Activated CD4-positive, alpha-beta T cell treated with anti-CD3 and anti-CD28 coated beads, Interleukin-2, amount 50 U/mL, for 4 hours (primary cell): ENCODE measurements at places on chromosomes 2 and 18.

- no peak for DNase-seq
These were observed 124.0 kb downstream of the PKP4 start for GRCh38 chr2:158580760-158581159.

DNA sequence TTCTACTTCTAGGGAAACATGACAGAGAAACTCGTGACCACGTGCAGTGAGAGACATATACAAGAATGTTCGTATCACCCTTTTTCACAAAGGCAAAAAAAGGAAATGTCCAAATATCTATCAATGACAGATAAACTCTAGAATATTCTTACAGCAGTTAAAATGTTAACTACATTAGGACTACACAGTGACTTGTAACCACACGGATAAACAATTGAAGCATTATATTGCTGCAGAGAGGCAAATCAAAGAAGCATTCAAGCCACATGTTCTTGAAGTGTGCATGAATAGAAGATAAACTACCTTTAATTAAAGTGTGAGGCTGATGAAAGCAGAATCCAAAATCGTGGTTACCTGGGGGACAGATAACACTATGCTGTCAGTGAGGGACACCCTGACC is 935.3 kb upstream of the KLHL29 start:
- DNase-seq = no peak

DNA sequence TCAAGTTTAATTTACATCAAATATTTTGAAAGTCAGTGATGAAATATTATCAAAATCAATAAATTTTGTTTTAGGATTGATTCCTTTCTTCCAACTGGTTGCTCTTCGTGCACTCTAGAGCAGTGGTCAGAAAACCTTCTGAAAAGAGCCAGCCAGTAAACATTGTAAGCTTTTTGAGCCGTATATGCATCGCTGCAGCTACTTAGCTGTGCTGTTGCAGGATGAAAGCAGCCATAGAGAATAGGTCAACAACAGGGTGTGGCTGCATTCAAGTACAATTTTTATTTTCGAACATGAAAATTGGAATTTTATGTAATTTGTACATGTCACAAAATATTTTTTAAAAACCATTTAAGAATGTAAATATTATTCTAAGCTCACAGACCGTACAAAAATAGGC is 94.9 kb downstream of the MGAT5 start:
- DNase-seq = no peak

- DNase-seq = no peak
These were observed 54.3 kb downstream of the RNF144A start for GRCh38 chr2:6971502-6971901.

DNA sequence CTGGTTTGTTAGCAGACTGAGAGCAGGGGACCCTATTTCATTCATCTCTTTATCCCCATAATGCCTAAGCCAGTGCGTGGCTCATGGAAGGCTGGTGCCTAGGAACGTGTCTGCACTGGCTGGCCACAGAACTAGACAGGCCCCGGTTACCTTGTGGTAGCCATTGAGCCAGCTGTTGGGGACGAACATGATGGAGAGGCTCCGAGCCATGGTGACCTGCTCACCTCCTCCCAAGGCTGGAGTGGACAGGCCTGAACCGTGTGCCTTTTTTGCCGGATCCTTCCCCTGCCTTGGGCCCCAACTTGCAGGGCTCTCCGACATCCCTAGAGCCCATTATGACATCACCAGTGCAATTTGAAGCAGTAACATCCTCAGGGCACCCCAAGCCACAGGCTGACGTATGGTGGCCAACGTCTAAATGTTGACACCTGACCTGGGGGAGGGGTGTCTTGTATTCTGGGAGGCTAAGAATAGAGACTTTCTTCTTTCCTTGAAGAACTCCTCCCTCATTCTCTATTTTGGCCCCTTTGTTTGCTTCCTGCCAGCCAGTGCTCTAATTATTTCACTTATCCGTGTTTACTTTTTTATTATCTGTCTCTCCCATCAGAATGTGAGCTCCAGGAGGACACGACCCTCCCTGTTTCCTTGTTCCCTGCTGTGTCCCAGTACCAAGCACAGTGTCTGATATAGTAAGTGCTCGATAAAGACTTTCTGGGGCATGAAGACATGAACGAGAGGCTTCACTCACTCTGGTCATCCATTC is 12.2 kb upstream of the DNPEP start:
- DNase-seq = no peak

- DNase-seq = no peak
These were observed 5.5 kb downstream of the COL6A3 start for GRCh38 chr2:237408335-237409000.

DNA sequence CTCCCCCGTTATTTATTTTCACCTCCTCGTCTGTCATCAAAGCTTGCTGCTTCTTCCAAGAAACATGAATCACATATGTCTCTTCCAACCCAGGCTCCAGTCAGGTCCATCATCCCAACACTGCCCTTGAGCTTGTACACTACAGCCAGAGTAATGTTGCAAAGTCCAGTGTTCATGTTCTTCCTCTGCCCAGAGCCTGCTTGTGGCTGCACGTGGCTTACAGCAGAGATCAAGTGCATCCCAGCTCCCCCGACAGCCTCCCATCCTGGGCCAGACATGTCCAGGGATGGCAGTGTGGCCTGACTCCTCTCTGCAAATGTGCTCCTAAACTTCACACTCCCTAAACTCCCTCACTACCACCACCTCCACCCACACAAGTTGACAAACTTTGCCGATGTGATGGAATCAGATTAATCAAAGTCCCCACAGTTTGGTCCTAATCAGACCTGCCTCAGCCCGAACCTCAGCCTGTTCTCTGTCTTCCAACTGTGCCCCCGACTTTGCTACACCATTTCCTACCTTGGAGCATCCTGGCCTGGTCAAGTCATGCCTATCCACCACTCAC is 54.2 kb upstream of the MAPRE3 start:
- no peak for DNase-seq

GRCh38 chr2:73986085-73986681 is 1.5 kb downstream of the TET3 start:
- no peak for DNase-seq

DNA sequence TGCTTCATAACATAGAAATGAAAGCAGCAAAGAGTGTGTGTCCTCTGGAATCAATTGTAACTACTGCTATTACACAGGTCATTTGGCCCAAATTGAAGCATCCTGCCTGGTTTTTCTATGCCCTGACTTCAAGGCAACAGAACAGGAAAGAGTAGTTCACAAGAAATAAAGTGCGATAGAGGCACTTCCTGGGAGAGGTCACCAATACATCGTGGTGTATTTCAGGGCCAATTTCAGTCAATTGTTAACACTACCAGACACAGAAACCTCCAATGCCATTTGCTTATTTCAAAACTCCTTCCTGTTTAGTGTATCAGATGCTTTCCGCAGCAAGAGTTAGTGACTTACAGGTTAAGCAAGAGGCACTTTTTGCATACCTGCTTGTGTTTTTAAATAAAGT is 292.1 kb downstream of the ETAA1 start:
- DNase-seq = no peak

DNA sequence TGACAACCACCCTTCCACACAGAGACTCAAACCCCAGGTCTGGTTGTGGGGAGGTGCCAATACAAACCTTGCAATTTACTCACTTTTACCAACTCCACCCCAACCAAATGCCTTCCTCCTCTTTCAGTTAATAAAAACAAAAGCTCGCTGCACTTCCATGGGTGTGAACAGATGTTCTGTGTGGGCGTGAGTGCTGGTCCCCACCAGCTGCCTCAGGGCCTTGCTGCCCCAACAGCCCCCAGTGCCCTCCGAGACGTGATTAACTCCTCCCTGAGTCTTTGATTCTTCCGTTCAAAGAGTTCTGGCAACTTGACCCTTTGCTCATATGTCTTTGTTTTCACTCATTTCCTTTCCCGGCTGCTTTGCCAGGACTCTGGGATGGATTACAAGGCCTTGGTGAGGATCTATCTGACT is 258.9 kb upstream of the CXCR4 start:
- DNase-seq = no peak

DNA sequence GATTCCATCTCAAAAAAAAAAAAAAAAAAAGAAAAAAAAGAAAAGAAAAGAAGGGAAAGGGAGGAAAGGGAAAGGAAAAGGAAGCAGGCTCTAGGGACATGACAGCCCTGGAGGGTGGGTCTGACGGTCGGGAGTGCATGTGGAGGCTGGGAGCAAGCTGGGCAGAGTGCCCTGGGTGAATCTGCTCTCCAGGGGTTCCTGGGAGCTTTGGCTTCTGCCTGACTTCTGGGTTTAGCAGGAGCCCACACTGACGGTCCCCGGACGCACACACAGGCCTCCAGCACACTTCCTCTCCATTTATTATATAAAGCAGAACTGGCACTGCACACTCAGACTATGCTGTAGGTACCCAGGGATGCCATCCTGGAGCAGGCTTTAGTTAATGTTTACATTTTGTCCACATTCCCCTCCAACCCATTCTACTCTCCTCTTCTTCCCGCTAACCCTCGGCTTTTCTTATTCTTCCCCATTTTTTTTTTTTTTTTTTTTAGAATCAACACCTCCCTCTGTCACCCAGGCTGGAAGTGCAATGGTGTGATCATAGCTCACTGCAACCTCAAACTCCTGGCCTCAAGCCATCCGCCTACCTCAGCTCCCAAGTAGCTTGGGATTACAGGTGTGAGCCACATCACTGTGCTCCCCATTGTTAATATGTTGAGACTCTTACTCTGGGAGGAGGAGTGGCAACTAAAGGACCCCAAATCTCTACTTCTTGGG is 151.1 kb upstream of the SLC1A4 start:
- DNase-seq = no peak

GRCh38 chr2:233295891-233296290 is 11.7 kb upstream of the SAG start:
- no peak for DNase-seq

DNA sequence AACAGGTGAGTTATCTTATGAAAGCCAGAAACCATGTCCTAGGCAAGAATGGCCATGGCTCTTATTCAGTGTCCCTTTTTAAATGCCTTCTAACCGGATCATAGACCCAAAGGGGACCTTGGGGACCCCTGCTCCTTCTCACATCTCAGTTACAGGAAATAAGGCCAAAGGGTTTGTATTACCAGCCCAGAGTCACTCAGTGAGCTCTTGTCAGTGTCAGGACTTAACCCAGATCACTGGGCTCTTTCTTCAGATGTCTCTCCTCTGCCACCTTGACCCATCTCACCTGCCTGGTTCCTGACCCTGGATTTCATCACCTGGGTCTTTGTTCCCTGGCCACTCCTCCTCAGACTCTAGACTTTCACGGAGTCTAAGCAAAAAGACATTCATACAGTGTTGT is 556.7 kb downstream of the CMPK2 start:
- DNase-seq = no peak

DNA sequence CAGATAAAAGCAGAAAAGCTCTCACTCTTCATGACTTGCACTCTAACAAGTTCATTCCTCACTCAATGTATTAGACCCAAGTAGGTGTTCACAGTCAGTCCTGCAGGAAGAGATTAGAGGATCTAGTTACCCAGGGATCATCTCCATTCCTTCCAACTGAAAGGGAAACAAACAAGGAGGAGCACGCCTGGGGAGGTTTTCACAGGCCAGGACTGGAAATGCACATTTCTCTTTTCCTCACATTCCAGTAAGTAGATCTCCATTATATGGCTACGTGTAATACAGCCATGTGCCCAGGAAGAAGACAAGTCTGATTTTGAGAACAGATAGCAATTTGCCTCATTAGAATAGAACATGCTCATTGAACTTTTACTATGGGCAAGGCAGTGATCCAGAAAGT is 1132.2 kb upstream of the FAM98A start:
- DNase-seq = no peak

GRCh38 chr2:205687641-205687956 is 5.3 kb downstream of the NRP2 start:
- no peak for DNase-seq

GRCh38 chr18:43847164-43848091 is 570.1 kb upstream of the SYT4 start:
- DNase-seq = no peak

DNA sequence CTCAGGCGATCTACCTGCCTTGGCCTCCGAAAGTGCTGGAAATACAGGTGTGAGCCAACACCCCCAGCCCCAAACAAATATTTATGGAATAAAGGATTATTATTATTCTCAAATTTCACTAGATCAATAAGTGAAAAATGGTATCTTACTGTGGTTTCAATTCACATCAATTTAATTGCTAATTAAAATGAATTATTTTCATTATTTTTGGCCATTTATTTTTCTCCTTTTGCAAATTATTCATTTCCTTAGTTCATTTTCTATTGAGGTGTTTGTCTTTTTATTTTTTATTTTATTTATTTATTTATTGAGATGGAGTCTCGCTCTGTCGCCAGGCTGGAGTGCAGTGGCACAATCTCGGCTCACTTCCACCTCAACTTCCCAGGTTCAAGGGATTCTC is 11.9 kb upstream of the HS6ST1 start:
- no peak for DNase-seq

DNA sequence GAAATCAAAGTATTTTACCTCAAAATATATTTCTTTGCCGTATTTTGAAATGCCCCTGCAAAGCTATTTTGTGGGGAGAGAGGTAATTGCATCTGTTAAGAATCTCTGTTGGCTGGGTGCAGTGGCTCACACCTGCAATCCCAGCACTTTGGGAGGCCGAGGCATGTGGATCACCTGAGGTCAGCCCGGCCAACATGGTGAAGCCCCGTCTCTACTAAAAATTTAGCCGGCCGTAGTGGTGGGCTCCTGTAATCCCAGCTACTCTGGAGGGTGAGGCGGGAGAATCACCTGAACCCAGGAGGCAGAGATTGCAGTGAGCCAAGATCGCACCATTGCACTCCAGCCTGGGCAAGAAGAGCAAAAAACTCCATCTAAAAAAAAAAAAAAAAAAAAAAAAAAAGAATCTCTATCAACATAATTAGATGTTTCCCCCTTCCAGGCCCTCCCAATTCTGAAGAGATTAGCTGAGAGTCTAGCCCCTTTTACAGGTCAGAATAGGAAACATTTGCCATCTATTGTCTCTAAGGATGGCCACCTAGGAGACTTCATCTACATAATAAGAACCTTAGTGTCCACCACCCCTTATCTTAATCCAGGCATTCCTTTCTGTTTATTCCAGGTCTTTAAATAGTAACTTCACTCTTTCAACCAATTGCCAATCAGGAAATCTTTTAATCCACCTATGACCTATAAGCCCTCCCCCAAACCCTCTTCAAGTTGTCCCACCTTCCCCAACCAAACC is 3.5 kb upstream of the TRAPPC8 start:
- no peak for DNase-seq

DNA sequence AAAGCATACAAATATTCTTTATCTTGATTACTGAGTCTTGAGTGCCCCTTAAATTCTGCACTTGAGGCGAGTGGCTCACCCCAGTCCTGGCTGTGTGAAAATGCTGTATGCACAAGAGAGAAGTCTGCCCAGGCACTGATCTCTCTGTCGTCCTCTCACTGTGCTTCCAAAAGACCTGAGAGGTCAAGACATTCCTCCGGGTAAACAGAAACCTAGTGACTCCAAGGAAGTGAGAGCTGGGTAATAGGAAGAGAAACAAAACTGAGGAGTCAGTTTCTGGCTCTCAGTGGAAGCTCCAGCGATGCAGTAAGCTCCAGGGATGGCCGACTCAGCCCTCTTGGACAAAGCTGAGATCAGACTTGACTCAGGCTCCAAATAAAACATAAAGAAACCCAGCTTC is 70.9 kb downstream of the AAK1 start:
- no peak for DNase-seq

GRCh38 chr2:88136817-88137216 is 9.0 kb upstream of the FABP1 start:
- no peak for DNase-seq

- DNase-seq = no peak
These were observed 9.1 kb upstream of the COL3A1 start for GRCh38 chr2:188964976-188965546.

GRCh38 chr2:222057347-222058073 is 241.3 kb downstream of the PAX3 start:
- DNase-seq = no peak
